ENCODE measurements at places on chromosomes 6 and 20.

DNA sequence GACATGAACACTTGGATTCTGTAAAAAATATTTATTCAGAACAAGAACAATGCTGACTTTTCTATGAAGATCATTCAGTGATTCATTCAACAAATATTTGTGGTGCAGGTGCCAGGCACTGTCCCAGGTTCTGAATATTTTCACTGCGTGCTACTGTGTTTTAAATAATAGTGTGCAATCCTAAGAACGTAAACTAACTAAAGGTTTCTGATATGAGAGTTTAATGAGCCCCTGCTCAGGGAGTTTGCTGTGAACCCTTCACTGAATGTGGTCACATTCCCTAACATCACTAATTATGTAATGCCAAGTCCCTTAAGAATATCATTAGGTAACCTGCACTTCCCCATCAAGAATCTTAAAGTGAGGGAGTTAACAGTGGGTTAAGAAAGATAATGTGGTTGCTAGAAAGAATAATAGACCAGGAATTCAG, 1.7 kb upstream of the TMEM170B start:
- peak; percentile 45 for DNase-seq

GRCh38 chr6:73664701-73665100, 10.9 kb upstream of the SLC17A5 start:
- DNase-seq: no peak

- DNase-seq: no peak
Measured at GRCh38 chr6:10725716-10726115, 2.8 kb downstream of the TMEM14C start.

DNA sequence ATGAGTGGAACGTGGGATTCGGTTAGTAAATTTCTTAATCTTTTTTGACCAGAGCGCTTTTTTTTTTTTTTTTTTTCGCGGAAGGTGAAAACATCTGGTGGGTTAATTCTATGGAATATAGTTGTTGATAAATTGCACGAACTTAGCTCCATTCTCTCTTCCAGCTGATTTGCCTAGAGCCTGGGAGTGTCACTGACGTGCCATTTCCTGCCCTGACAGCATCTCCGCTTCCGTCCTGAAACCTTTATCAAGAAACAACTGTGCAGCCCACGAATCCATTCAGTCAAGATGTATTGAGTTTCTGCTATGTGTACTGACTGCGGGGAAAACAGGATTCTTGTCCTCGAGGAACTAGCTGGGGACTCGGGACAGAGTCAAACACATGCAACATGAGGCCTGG, 59.5 kb upstream of the TGM3 start:
- no peak for DNase-seq

GRCh38 chr6:29995340-29995777, 53.0 kb downstream of the HLA-A start:
- no peak for DNase-seq
